ENCODE measurements at places on chromosomes 2 and 18.

DNA sequence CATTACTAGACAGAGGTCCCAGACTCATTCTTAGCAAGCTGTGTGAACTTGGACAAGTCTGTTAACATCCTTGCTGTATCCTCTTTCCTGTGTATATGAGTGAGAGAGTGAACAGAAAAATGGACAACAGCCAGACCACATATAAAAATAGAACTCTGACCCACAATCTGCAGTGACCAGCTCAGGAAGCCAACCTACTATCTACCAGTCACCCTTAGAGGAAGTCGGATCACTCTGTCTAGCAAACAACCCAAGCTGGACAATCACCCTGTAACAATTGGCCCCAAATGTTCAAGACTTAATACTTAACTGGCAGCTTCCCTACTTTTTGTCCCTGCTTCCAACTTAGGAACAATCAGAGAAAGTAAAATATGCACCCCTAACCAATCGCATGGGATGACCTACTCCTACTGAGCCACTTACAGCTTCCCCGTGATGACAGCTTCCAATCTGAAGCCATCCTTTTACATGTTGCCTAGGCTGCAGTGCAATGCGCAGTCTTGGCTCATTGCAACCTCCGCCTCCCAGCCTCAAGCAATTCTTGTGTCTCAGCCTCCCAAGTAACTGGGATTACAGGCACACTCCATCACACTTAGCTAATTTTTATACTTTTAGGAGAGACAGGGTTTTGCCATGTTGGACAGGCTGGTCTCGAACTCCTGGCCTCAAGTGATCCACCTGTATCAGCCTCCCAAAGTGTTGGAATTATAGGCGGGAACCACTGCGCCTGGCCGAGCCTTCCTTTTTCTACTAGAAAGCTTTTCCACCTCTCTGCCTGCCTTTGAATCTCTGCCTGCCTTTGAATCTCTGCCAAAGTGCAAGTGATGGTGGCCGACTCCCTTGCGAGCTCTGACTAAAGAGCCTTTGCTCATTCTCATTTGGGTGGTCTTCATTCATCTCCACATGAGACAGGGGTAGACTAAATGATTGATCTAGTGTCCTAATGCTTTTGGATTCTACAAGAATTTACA, 158.3 kb upstream of the NDUFV2 start:
- no peak for DNase-seq

GRCh38 chr2:107698861-107699260, 127.8 kb upstream of the RGPD4 start:
- DNase-seq = no peak

DNA sequence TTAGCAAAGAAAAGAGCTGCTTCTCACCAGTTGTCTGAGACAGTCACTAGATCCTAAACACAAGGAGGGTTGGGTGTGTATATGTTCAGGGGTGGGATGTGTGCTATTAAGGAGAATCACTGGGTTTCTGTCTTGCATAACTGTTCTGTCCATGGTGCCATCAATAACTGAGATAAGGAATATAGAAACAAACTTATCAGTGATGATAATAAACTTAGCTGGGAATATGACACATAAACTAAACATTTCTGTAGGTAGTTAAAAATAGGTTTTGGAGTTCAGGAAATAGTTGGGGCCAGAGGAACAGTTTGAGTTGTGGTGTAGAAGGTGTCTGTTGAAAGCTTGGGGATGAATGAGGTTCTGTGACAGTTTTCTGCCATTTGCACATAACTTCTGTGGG, 17.4 kb downstream of the NAPG start:
- DNase-seq = no peak

- DNase-seq = no peak
These were observed 281.1 kb upstream of the COL3A1 start for GRCh38 chr2:188693111-188693510.

DNA sequence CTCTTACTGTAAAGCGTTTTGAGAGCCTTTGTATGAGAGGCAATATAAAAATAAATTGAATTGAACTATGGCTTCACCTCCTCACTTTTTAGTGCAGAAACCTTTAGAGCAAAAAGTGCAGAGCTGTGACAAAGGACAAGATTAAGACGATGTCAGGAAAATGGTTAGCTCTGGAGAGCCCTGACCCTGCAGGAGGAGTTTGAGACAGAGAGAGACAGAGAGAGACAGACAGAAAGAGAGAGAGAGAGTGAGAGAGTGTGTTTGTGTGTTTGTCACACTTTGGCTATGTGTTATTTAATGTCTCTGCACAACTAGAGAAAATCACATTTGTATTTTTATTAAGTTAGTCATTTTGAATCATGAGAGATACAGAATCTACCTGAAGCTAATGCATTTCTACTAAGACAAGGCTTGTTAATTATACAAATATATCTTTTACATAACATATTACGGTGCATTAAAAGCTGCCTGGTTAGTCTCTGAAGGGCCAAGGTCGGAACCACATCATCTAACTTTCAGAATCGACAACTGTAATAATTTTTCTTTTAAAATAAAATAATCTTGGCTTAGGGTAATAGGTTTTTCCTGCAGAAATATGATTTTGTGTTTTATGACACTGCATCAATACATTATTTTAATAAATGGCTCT, 423.5 kb upstream of the ZEB2 start:
- DNase-seq = no peak

- no peak for DNase-seq
These were observed 23.7 kb downstream of the RNF125 start for GRCh38 chr18:32042337-32042736.

GRCh38 chr18:80154293-80154692, 45.2 kb downstream of the ADNP2 start:
- no peak for DNase-seq

DNA sequence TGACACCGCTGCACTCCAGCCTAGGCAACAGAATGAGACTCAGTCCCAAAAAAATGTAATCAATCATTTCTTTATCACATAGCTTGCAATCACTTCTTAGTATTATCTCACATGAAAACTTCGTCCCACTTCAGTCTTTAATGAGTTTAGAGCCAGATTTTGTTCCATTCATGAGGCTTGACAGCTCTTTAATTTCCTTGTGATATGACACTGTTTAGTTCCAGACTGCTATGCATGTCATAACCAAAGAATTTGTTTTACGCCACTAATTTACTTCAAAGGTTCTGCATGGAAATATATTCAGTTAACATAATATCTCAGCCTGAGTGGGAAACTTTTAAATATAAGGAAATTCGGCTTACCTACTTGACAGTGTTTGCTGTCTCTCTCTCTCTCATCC, 113.1 kb downstream of the ZNF532 start:
- DNase-seq = no peak

- DNase-seq = no peak
These were observed 22.8 kb downstream of the TTLL4 start for GRCh38 chr2:218733171-218734021.

DNA sequence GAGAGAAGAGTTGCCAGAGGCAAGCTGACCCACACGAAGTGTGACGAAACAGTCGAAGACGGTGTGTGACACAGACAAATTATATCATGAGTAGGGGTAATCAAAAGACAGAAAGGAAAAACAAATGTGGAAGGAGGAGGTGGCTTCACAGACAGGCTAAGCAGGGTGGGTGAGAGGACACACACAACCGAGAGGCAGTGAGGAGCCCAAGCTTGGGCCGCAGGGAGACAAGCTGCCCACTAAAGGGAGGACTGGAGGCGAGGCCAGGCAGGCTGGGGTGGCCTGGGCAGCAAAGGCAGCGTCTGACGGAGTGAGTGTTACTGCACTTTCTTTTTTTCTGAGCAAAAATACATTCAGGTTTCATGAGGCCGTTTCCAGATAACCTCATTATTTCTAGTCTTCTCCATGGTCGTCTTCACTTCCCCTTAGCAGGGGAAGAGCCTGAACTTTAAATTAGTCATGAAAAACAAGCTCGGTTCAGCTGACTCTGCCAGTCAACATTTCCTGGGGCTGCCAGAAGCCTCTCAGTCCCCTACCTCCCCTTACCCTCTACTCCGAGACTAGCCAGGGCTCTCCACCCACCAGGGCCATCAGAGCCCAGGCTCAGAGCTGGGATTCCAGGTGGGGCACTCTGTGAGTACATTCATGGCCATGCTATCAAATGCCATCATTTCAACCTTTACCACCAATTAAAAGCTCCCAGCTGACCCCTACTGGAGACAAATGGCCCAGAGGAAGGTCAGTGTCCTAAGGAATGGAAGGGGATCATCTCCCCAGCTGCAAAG, 13.8 kb upstream of the ZFP36L2 start:
- DNase-seq = no peak

GRCh38 chr18:80202264-80202998, 44.9 kb downstream of the PARD6G start:
- no peak for DNase-seq

DNA sequence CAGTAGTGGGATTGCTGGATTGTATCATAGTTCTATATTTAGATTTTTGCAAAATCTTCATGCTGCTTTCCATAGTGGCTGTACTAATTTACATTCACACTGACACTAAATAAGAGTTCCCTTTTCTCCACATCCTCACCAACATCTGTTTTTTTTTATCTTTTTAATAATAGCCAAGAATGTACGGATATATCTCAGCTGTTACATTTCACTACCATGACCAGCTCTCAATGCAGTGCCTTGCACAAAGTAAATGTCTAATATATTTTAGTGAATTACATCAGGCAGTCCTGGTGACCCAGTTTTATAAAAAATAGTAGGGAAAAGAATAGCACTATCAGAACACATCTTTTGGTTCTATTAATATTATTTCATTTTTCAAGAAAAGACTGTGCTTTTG, 161.8 kb downstream of the LNPK start:
- DNase-seq = no peak

- DNase-seq = no peak
These were observed 33.1 kb upstream of the EN1 start for GRCh38 chr2:118880501-118880900.

DNA sequence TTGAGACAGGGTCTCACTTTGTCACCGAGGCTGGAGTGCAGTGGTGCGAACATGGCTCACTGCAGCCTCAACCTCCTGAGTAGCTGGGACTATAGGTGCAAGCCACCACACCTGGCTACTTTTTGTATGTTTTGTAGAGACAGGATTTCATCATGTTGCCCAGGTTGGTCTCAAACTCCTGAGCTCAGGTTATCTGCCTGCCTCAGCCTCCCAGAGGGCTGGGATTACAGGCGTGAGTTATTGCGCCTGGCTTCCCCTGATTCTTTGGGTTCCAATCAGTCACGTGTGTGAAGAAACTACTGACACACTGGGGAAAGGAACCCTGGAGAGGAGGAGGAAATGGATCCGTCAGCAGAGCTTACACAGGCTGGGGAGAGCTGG, 22.3 kb upstream of the RAB10 start:
- DNase-seq = no peak

Measured in uterus (tissue), 4 donors.